ENCODE measurements at places on chromosomes 12 and 14. TPM values are rescaled to one million over a fixed set of nuclear protein-coding genes. Genes with fewer than 3 reads are reported as not detected.

The C14orf180 gene
- total RNA-seq, result 4.7 TPM

The FAIM2 gene
- 107 TPM for total RNA-seq

The PA2G4 gene
- 79.6 TPM for total RNA-seq

The INHBE gene
- total RNA-seq, result not detected

The CCDC198 gene
- total RNA-seq, result not detected

The MIP gene
- total RNA-seq, result not detected

The IQSEC3 gene
- 6.8 TPM for total RNA-seq

The INHBC gene
- total RNA-seq, result not detected

The EIF2S3B gene
- total RNA-seq, result 0.62 TPM

The CACNB3 gene
- total RNA-seq, result 24.1 TPM
